ENCODE measurements at places on chromosomes 1 and 21.
A peak's percentile ranks its signal among the peaks of the same experiment; 100 is the strongest.

DNA sequence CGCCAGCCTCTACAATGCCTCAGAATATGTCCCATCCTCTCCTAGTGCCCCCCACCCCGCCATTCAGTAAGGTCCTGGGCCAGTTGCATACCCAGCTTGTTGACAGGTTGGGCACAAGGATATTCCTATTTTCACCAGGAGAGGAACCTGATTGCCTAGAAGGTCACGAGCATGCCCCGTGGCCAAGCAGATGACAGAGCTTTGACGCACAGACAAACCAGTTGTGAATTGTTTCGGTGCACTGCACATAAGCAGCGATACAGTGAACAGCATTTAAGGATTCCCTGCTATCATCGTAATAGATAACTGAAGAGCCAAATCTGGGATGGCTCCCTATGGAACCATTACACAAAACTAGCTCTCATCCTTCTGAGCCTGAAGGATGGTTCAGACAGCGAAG, 3.4 kb downstream of the LELP1 start:
- DNase-seq: no peak

GRCh38 chr1:201590474-201590873, 51.5 kb downstream of the NAV1 start:
- no peak for DNase-seq

- peak; percentile 20 for DNase-seq
Observed at GRCh38 chr1:40646315-40646714, 19.2 kb downstream of the RIMS3 start.

- no peak for DNase-seq
Observed at GRCh38 chr1:181985281-181985680, 76.2 kb downstream of the ZNF648 start.

- DNase-seq: no peak
Observed at GRCh38 chr1:31435471-31436409, 22.7 kb downstream of the SERINC2 start.

GRCh38 chr1:230842801-230843200, 25.5 kb downstream of the C1orf198 start:
- DNase-seq: no peak

GRCh38 chr1:109631513-109632505, 12.2 kb downstream of the AMPD2 start:
- no peak for DNase-seq

GRCh38 chr21:20026543-20026942, 971.7 kb upstream of the NCAM2 start:
- no peak for DNase-seq

- DNase-seq: no peak
Observed at GRCh38 chr1:2941907-2942306, 79.4 kb upstream of the ACTRT2 start.

- no peak for DNase-seq
Observed at GRCh38 chr1:101451888-101452287, 215.1 kb downstream of the S1PR1 start.

GRCh38 chr1:84689514-84690396, 506 bp downstream of the SSX2IP start:
- DNase-seq: peak; percentile 46

DNA sequence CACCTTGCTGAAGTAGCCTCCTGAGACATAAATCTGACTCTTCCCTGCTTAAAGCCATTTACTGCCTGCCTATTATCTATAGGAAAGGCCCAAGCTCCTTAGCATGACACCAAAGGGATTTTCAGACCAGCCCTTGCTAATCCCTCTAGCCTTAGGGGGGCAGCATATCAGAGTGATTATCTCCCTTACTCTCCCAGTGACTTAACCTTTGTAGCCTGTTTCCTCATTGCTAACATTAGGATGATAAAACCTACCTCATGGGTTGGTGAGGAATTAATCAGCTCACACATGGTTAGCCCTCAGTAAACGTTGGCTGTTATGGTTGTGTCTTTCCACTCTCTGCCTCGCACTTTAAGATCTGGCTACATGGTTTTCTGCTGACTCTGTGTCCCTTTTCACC, 70.1 kb downstream of the ROR1 start:
- DNase-seq: no peak

- DNase-seq: no peak
Observed at GRCh38 chr1:60703155-60703554, 379.2 kb upstream of the NFIA start.

DNA sequence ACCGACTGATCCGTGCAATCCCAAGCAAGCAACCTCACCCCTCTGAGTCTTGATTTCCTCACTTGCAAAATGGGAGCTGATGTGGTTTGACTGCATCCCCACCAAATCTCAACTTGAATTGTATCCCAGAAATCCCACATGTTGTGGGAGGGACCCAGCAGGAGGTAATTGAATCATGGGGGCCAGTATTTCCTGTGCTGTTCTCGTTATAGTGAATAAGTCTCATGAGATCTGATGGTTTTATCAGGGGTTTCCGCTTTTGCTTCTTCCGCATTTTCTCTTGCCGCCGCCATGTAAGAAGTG, 58.4 kb downstream of the FHAD1 start:
- DNase-seq: peak; percentile 41

DNA sequence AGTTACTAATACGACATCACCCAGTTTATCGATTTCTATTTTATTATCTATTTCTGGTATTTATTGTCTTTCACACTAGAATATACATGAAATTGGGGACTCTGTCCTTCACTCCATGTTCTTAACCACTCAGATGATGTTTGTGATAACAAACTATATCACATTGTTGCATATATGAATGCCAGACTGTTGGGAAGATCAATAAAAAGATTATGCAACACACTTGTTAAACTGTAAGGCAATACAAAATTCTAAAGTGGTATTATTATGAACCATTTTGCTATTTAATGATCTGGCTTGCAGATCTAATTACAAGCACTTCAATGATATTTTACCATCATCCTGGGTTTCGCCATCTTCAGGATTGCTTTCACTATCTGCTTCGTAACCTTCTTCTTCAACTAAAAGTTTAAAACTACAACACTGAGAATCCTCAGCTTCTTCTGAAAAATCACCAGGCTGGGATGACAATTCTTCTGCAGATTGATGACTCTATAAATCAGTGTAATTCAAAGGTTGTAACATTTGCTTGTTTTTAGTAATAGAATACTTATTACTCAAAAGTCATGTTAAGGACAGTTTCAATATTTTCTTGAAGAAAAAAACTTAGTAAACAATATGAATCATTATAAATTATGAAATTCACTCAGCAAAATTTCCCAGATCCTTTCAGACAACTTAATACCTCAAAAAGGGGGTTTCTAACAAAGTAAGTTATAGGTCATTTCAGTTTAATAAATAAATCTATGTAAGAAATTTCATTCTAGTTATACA, 63.9 kb downstream of the LYST start:
- DNase-seq: no peak

- DNase-seq: peak; percentile 48
Observed at GRCh38 chr1:25642574-25643108, 26.1 kb downstream of the MAN1C1 start.

DNA sequence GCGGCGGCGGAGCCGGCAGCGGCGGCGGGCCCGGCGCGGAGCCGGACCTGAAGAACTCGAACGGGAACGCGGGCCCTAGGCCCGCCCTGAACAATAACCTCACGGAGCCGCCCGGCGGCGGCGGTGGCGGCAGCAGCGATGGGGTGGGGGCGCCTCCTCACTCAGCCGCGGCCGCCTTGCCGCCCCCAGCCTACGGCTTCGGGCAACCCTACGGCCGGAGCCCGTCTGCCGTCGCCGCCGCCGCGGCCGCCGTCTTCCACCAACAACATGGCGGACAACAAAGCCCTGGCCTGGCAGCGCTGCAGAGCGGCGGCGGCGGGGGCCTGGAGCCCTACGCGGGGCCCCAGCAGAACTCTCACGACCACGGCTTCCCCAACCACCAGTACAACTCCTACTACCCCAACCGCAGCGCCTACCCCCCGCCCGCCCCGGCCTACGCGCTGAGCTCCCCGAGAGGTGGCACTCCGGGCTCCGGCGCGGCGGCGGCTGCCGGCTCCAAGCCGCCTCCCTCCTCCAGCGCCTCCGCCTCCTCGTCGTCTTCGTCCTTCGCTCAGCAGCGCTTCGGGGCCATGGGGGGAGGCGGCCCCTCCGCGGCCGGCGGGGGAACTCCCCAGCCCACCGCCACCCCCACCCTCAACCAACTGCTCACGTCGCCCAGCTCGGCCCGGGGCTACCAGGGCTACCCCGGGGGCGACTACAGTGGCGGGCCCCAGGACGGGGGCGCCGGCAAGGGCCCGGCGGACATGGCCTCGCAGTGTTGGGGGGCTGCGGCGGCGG, 1.0 kb downstream of the ARID1A start:
- no peak for DNase-seq

DNA sequence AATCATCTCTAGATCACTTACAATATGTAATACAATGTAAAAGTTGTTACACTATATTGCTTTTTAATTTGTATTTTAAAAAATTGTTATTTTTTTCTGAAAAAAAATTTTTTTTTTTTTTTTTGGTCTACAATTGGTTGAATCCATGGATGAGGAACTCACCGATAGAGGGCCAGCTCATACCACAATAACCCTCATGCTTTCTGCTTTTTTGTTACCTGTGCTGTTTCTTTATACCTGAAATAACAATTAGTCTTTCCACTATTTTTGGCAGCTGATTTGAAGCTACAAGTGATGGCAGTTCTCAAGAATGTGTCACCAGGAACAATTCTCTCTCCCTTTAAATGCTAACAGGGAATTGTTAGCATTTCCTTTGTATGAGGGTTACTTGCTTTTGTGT, 12.0 kb downstream of the SMG7 start:
- no peak for DNase-seq

DNA sequence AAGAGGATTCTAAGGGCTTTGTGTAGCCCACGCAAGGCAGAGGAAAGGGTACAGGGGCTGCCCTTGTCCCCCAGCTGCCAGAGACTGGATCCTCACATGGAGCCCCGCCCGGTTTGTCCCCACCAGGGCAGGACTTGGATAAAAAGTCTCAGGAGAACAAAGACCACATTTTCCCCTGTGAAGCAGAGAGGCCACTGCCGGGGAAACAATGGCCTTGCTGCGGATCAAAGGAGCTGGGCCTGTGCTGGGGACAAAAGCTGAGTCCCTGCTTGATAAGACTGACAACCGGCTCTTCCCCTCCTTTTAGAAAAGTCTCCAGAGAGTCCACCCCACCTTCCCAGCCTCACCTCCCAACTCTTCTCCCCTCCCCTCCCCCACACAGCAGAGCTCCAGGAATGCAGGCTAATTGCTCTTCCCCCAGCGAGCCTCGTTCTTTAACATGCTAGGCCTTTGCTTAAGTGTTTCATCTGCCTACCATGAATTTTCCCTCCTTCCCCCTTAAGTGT, 142.4 kb downstream of the PLPP3 start:
- DNase-seq: no peak

DNA sequence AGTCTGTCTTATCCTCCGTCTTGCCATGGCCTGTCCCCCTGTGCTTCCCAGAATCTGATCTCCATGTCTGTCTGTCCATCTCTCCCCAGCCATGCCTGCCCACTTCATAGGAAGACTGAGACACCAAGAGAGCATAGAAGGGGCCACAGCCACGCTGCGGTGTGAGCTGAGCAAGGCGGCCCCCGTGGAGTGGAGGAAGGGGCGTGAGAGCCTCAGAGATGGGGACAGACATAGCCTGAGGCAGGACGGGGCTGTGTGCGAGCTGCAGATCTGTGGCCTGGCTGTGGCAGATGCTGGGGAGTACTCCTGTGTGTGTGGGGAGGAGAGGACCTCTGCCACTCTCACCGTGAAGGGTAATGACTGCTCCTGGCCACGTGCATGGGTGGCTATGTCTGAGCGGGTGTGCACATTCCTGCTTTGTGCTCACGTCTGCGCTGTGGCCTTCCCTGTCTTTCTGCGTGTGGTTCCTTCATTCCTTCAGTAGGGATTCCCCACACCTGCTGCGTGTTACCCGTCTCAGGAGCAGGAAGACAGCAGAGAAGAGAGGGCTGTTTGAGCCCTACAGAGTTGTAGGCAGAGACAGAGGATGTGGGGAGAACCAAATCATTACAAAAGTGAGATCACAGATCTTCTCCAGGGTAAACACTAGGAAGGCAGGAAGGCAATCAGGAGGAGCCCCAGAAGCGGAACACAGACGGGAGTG, 80.8 kb downstream of the OBSCN start:
- DNase-seq: no peak

DNA sequence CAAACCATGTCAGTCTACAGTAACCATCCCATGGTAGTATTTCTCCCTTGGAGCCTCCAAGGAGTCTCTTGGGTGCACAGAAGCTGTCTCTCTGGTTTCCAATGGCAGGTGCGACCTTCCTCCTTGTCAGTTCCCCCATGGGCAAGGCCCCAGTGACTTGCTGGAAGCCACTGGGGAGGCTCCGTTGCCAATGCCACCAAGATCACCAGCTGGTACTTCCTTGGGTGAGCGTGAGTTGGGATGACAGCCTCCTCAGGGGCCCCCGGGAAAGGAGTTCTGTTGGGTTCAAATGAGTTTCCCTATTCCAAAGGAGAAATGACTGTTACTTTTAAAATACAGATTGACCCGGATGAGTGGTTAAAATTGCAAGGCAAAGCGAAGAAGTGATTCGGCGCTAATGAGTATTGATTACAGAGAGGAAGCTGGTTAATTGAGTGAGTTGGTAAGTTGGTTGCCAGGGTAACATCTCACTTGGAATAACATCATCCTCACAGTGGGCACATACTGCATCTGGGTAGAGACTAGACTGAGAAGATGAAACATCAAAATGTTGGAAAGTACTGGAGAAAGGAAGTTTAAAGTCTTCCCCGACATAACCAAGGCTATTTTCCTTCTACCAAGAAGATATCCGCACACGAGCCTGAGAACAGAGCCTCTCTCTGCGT, 53.0 kb upstream of the LAPTM5 start:
- DNase-seq: no peak
